ENCODE measurements at places on chromosomes 5 and 9.

- no peak for DNase-seq
Measured at GRCh38 chr5:9344751-9345240, 201.1 kb downstream of the SEMA5A start.

GRCh38 chr9:37424686-37425297 is 2.3 kb downstream of the GRHPR start:
- DNase-seq: no peak

DNA sequence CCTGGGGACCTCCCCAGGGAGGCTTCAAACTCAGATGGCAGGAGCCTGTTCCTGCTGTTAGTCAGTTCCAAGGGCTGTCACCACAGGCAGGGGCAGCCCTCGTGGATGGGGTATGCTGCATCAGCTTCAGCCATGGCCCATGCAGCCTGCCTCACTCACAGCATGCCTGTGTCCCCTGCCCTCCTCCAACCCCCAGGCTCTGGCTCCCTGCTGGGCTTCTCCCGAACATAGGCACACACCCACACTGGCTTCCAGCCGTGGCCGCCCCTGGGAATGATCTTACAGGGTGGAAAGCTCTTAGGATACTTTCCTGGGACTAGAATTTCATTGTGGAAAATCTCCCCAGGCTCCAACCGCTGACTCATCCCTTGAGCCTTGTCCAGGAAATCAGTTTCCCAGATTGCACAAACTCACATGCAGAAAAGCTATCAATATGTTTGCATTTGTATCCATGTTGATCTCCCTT is 163.8 kb downstream of the SEC61B start:
- no peak for DNase-seq

DNA sequence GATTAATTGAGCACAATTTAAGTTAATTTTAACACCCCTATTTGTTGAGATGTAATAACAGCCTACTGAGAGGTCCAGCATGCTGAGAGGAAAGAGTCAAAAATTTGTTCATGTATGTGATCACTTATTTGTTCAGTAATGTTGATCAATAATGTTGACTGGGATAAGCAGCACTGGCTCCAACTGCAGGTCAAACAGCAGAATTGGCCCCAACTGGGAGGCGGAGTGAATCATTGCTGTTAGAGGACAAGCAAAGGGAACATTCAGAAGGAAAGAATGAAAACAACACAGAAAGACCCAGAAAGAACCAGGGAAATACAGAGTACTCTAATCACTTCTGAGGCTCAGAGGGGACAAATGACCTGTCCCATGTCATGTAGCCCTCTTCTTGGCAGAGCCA is 221.1 kb downstream of the COMMD10 start:
- DNase-seq: no peak

DNA sequence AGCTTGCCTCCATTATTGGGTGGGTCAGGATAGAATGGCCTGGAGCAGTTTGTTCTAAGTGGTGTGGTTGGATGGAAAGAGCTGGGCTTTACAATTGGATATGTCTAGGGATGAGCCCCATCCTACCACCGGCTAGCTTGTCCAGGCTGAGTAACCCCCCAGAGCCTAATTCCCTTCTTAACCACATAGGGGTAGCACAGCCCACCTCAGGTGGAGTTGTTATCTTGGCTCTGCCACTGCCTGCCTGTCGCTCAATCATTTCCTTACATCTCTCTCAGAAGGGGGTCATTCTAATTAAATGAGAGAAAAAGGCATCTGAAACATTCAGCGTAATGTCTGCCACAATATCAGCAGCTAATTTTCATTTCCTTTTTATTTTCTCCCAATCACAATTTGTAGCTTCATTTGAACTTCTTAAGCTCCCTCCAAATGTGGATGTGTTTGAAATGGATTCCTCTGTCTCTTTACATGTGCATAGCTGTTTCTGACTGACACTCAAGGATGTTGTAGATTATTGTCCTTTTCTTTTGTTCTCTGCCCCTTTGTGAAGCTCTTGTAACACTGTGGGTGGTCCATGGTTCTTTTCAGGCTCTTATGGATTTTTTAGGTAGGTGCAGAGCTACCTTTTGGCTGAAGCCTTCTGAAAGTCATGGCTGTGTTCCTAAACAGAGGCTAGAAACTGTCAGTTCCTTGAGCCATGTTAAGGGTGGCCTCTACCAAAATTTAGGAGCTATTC is 383.1 kb upstream of the KLF4 start:
- no peak for DNase-seq

DNA sequence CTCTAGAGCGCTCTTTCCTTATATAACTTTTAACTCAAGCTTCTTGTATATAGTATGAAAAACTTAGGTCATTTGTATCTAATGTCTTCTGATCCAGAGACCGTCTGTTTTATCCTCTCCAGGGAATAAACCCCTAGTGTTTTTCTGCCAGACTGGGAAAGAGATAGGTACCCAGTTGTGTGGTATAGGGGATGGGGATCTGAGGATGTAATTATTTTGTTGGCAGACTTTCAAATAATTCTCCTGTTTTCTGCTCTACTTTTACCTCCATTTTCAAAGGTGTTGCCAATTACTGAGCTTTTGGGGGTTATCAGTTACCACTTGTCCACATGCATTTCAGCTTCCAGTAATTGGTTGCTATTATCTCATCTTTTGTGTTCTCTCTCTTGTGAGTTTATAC is 17.9 kb downstream of the CCDC171 start:
- no peak for DNase-seq

- no peak for DNase-seq
Measured at GRCh38 chr5:140996060-140996459, 29.8 kb downstream of the PCDHAC2 start.

GRCh38 chr9:95729669-95730368 is 145.7 kb upstream of the ERCC6L2 start:
- no peak for DNase-seq

DNA sequence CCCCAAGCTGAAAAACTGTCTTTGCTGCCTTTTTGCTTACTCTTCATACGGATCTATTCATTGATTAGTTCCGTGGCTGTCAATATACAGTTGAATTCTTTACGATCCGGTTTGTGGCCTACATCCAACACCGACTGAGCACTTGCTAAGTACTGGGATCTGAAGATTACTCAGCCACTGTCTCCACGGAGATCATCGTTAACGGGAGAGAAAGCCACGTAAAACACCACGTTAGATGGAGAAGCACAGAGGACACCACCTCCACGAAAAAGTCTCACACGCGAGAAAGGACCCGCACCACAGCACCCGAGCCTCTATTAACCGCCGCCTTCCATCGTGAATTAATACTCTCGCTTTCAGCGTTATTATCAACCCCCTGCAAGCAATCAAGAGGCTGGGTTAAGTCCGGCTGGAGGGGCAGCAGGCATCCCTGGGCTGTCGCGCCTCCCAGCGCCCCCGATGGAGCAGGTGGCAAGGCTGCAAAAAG is 650 bp downstream of the ELP1 start:
- DNase-seq: no peak

DNA sequence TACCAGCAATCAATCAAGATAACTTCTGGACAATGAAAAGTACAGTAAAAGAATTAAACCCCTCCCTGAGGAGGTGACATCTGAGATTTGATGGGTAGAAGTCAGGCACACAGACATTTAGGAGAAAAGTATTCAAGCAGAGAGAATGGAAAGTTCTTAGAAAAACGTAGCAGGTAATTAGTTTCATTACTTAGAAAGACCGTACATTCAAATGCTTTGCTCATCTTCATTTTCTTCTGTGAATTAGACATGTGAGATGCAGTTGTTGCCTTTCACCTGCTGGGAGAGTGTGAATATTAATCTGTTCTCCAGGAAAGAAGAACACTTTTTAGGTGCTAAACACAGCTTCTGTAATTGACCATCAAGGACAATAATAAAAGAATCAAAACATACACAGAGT is 71.3 kb upstream of the PPP1R2B start:
- no peak for DNase-seq

GRCh38 chr5:176723440-176723839 is 76.2 kb downstream of the TSPAN17 start:
- DNase-seq: no peak

DNA sequence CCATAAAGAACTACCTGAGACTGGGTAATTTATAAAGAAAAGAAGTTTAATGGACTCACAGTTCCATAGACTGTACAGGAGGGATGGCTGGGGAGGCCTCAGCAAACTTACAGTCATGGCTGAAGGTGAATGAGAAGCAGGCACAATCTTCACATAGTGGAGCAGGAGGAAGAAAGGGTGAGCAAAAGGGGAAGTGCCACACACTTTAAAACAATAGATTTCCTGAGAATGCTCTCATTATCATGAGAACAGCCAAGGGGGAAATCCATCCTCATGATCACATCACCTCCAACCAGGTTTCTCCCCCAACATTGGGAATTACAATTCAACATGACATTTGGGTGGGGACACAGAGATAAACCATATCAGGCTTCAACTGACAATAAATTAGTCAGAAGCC is 664.9 kb downstream of the TAF11L14 start:
- no peak for DNase-seq

- no peak for DNase-seq
Measured at GRCh38 chr9:128416432-128417019, 4.1 kb upstream of the CERCAM start.

DNA sequence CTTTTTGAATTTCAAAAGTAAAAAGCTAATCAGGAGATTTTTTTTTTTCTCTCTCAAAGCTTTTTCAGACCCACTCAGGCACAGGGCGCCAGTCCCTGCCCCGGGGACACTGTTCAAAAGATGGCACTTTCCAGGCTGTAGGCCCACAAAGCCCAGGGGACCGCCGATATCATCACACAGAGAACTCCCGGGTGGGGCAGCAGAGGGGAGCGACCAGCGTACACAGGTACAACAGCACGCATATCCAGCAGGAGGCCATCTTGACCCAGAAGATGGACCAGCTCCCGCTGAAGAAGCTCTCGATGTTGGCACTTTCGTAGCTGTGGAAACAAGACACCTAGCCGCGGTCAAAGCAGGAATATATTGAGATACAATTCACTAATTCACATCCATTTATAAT is 108.3 kb downstream of the THBS4 start:
- no peak for DNase-seq

DNA sequence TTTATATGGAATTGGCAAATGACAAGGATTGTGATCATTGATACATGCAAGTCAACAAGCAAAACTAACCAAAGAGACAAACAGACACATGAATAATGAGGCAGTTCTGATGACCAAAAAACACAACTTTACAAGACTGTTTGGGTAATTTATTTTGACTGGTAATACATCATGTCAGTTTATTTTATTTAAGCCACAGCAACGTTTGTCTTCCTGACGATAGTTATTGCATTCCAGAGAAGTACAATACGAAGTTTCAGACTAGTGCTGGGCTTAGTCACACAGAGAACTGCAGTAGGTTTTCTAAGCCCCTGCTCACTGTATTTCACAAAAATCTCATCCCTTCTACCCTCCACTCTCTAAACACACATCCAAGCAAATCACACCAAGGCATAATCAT is 514.2 kb downstream of the RAB3C start:
- DNase-seq: no peak

DNA sequence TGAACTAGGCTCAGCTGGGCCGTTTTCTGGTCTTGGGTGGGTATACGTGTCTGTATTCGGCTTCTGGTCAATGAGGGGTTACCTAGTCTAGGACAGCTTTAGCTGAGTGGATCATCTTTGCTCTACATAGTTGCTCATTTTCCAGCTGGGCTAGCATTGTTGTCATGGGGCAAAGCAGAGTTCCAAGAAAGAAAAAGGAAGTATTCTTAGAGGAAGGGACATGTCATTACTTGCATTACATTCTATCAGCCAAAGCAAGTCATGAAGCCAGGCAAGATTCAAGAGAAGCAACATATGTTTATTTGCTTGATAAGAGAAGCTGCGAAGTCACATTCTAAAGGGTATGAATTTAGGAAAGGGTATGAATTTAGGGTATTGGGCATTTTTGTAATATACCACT is 396.5 kb downstream of the ZNF608 start:
- no peak for DNase-seq

- DNase-seq: no peak
Measured at GRCh38 chr5:33549982-33550567, 109.3 kb downstream of the TARS1 start.

GRCh38 chr5:176921714-176922113 is 22.6 kb upstream of the HK3 start:
- no peak for DNase-seq

DNA sequence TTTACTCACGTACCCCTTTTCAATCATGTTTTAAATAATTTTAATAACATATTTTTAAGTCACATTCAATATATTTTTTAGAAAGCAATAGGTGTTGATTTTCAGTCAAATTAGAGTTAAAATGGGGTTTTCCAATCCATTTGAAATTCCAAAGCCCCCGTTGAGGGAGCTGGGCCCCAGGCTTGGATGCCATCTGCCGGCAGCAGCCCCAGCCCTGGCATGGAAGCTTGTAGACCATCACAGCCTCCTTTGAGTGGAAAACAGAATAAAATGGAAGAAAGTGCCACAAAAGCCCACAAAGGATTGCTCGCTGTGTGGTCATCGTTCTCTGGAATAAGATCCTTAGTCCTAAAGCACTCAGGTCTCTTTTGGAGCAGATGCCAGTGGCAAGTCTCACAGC is 81.4 kb downstream of the SEMA5A start:
- no peak for DNase-seq

DNA sequence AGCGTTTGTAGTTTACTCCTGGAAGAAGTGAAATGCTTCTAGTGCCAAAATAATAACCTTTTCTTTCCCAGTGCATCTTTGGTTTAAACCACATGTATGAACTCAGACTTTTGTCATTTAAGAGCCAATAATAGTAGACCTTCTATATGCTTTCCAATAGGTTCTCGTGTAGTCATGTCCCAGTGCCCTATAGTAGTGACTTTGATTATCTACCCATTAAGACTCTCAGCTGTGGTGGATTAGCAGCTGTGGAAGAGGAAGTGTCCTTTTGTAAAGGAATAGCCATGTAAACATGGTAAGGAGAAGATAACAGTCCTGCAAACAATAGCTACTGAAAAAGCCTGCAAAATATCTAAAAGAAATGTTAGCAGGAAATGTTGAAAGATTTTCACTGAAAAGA is 765.3 kb downstream of the MTRR start:
- no peak for DNase-seq

DNA sequence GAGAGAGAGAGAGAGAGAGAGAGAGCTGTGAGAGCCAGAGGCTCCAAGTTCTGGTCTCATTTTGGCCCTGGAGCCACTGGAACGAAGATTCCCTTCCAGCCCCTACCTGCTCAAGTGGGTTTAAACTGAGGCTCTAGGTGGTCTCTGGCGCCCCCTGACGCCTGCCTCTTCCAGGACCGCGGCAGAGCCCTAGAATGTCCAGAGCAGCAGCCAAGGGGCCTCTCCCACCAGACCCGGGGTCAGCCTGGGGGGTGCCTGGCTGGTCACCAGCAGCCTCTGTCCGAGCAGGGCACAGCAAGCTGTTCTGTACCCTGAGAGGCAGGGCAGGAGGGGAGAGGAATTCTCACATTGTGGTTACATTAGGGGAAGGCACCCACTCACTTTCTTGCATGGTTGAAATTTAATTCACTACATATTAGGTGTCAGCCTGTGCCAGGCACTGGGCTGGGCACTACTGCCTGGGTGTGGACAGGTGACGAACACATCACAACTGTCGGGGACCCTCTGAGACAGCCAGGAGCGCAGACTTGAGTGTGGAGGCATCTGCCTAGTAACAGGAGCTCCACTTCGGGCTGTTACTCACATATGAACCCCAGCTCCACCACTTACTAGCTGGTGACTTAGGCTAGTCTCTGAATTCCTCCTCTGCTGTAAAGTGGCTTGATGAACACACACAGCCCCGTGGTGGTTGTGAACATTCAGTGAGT is 44.5 kb downstream of the AMBP start:
- DNase-seq: no peak

Measured in omental fat pad (tissue), 4 donors.